GM23338 (cell line): ENCODE measurements at places on chromosomes 1 and 21. TPM values are rescaled to one million over a fixed set of nuclear protein-coding genes. Genes with fewer than 3 reads are reported as not detected.

DNA sequence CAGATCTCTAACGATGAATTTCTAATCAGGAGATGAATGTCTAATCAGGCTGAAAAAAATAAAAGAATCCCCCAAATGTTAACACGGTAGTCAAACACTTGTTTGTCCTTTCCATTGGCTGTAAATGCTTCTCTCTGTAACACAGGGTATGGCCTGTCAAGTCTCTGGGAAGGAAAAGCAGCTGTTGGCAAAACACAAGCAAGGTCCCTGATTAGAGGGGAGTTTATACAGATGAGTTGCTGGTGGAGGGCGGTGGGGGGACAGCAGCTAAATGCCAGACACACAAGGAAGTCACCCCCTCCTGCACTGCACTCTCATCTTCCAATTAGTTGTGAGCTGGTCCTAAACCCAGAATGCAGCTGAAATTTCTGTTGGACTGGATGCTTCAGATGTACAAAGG is 51.0 kb downstream of the PGBD5 start:
- peaks cover 5% of the 10 kb centered on the region; the same call in 1 of the 2 replicates for H3K4me1 ChIP-seq
- H3K36me3 ChIP-seq = 0 out of 2 replicates have a peak, but pooled peaks cover 4% of the 10 kb centered on the region
- H3K27ac ChIP-seq = no peak overlapping the region
- H3K4me3 ChIP-seq = no peak overlapping the region
- no peaks in the 10 kb centered on the region for H3K27me3 ChIP-seq
- no peak for DNase-seq

- H3K27ac ChIP-seq = no peak overlapping the region
- H3K36me3 ChIP-seq = no peaks in the 10 kb centered on the region
- H3K4me1 ChIP-seq = no peaks in the 10 kb centered on the region
Observed at GRCh38 chr1:92502247-92502646, 15.5 kb upstream of the GFI1 start.

DNA sequence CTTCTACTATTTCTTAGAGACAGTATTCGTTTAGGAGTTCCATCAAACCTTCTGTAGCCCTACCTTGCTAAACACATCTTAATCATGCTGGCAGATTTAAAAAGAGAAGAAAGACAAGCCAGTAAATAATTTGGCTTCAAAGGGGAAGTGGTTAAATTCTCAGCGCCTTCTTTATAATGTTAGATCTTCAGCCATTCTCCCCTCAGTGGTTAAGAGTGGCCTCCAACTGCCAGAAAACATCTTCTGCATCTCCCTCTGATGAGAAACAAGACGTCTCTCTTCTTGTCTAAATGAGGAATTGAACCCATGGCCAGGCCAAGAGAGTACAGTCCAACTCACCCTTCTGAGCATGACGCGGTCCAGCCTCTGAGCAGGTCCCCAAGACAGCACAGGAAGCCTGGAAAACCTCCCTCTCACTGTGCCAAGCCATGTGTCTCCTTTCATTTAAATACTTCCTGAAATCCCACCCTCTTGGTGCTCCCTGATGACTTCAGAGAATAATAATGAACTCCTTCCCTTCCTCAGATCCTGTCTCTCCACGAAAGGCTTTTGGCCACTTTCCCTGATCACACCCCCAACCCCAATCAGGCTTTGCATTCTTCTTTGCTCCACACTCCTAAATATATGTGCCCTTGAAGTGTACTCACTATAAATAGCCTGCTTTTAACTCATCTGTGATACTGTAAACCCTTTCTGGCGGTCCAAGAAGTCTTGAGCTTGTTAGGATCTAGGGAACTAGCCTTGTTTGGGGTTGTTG is 16.4 kb upstream of the LRRC52 start:
- H3K36me3 ChIP-seq = no peaks in the 10 kb centered on the region
- H3K4me1 ChIP-seq = peaks cover 10% of the 10 kb centered on the region; the same call in 1 of the 2 replicates
- no peak for DNase-seq
- no peaks in the 10 kb centered on the region for H3K27me3 ChIP-seq
- H3K4me3 ChIP-seq = no peak overlapping the region

- no peak overlapping the region for H3K27ac ChIP-seq
- no peaks in the 10 kb centered on the region for H3K36me3 ChIP-seq
Observed at GRCh38 chr1:227928811-227929375, 18.8 kb downstream of the WNT9A start.

GRCh38 chr21:37555672-37556261 is 189.2 kb downstream of the DYRK1A start:
- H3K4me3 ChIP-seq = no peak overlapping the region
- no peaks in the 10 kb centered on the region for H3K27me3 ChIP-seq
- H3K27ac ChIP-seq = no peak overlapping the region
- DNase-seq = no peak
- H3K36me3 ChIP-seq = no peaks in the 10 kb centered on the region
- no peaks in the 10 kb centered on the region for H3K4me1 ChIP-seq

GRCh38 chr1:233364695-233365539 is 37.4 kb downstream of the MAP3K21 start:
- H3K27ac ChIP-seq = peak overlapping the region; percentile 58
- no peaks in the 10 kb centered on the region for H3K36me3 ChIP-seq
- H3K4me1 ChIP-seq = peaks cover 29% of the 10 kb centered on the region

DNA sequence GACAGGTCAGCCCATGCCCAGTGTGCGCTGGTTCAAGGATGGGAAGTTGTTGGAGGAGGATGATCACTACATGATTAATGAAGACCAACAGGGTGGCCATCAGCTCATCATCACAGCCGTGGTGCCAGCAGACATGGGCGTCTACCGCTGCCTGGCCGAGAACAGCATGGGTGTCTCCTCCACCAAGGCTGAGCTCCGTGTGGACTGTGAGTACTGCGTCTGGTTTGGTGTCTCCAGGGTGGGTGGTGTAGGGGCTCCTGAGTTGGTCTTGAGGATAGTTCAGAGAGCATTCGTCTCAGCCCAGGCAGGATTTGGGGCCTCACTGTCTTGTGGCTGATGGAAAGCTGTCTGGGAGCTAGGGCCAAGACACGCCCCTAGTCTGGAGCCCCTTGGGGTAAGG is 83.2 kb downstream of the TRIM11 start:
- H3K4me1 ChIP-seq = no peaks in the 10 kb centered on the region
- no peaks in the 10 kb centered on the region for H3K27me3 ChIP-seq
- no peak overlapping the region for H3K4me3 ChIP-seq
- no peak overlapping the region for H3K27ac ChIP-seq

DNA sequence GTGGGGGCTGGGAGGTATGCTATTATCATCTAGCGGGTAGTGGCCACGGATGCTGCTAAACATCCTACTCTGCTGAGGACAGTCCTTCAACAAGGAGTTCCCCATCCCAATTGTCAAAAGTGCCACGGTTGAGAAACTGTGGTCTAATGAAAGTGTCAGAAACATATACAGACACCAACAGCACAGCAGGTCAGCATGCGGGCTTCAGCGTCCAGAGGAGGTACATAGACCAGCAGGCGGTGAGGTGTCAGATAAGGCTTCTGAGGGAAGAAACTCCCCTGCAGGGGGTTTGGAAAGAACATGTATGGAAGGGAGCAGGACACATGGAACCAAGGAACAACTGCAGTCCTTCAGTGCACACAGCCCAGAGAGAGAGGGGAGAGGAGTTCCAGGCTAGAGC is 4.8 kb upstream of the TTC4 start:
- no peak overlapping the region for H3K27ac ChIP-seq
- no peak for DNase-seq
- H3K27me3 ChIP-seq = no peaks in the 10 kb centered on the region
- H3K4me1 ChIP-seq = peaks cover 4% of the 10 kb centered on the region; the same call in 1 of the 2 replicates

GRCh38 chr1:47036764-47037163 is 13.3 kb downstream of the CYP4X1 start:
- no peaks in the 10 kb centered on the region for H3K36me3 ChIP-seq
- H3K4me1 ChIP-seq = no peaks in the 10 kb centered on the region
- no peak overlapping the region for H3K4me3 ChIP-seq
- no peaks in the 10 kb centered on the region for H3K27me3 ChIP-seq

DNA sequence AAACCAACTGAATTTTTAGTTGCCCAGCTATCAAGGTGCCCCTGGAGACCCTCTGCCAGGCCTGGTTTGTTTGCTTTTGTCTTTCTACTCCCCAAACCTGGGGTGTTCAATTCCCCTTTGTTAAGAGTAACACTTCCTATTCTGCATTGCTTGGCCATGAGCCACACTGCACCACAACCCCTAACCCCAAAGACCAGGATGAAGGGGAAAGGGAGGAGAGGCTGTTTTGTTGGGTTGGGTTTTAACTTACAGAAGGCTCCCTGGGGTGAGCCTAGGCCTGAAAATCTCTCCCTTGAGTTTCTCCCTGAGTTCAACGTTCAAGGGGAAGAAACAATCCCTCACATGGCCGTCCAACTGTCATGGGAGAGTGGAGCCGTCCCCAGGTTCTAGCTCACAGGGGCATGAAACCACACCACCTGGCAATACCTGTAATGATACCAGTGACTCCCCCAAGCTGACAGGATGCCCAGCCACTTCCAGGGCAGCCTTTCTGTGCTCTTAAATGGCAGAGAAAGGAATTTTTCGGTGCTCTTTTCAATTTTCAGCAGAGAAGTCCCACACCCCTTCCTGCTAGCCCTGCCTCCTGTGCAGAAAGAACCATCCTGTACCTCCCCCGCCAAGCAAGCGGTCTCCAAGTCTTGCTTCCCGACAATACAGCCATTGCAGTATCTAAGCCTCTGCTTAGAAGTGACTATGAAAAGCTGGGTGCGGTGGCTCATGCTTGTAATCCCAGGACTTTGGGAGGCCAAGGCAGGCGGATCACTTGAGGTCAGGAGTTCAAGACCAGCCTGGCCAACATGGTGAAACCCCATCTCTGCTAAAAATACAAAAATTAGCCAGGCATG is 14.9 kb downstream of the SLC45A3 start:
- no peaks in the 10 kb centered on the region for H3K36me3 ChIP-seq
- DNase-seq = no peak
- H3K27ac ChIP-seq = no peak overlapping the region

DNA sequence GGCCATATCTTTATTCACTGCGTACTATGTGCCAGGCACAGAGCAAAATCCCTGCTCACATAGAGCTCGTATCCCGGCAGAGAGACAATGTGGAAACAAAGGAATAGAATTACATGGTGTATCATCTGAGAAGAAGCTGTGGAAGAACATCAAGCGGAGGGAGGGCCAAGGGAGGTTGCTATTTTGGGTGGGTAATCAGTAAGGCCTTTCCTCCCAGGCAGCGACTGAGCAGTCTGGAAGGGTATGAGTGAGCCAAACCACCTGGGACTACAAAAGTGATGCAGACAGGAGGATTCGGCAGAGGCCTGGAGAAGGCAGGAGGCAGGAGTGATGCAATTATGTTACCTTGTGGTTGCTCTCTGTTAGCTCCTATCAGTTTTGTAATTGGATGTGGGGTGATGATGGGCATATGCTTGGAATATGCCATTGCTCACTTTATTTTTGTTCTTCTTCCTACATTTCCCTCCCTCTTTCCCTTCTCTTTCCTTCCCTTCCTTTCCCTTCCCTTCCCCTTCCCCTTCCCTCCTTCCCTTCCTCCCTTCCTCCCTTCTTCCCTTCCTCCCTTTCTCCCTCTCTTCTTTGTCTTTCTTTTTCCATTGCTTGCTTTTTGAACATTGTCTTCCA is 172.9 kb downstream of the DISC1 start:
- no peak for DNase-seq
- no peak overlapping the region for H3K4me3 ChIP-seq
- no peaks in the 10 kb centered on the region for H3K27me3 ChIP-seq
- H3K4me1 ChIP-seq = no peaks in the 10 kb centered on the region

DNA sequence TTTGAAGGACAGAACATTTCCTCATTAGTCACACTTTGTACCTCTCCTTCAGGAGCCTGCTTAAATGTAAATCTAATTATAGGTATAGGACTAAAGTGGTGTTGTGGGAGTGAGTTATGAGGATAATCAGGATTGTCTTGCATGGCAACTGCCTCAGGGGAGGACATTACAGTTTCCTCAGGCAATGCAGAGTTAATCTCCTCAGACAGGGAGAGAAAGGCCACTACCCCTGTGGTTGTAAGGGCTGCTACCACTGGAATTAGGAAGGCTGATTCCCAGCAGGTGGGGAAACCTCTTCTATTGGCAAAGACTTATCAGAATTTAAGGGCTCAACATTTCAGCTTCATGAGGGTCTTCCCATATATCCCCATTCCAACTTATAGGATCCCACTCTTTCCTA is 286.8 kb upstream of the PBX1 start:
- H3K27me3 ChIP-seq = no peaks in the 10 kb centered on the region
- H3K36me3 ChIP-seq = no peaks in the 10 kb centered on the region
- no peak for DNase-seq

DNA sequence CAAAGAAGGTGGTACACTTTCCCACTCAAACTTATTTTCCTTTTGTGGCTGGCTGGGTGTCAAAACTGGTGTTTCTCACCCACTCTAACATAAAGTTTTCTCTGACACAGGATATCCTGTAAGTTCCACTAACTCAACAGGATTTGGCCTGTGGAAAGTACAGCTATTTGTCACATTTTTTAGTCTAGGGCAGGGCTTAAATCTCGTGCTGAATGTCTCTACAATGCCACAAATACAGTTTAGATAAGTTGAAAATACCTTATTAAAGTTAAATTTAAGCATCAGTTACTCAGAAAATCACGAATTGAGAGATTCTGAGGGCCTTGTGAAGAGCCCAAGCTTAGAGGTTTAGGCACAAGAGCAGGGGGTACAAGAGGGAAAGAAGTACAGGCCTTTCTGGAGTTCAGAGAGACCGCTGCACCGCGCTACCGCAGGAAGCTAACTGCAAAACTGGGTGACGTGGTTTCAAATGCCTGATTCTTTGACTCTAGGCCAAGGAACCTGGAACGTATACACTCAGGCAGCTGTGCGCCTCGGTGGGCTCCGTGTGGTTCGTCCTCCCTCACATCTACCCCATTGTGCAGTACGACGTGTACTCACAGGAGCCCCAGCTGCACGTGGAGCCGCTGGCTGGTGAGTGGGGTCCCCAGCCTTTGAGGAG is 23.4 kb upstream of the PWP2 start:
- no peak for DNase-seq
- H3K4me1 ChIP-seq = no peaks in the 10 kb centered on the region
- H3K4me3 ChIP-seq = no peak overlapping the region
- H3K27ac ChIP-seq = no peak overlapping the region
- 0 out of 2 replicates have a peak, but pooled peaks cover 14% of the 10 kb centered on the region for H3K36me3 ChIP-seq

The TEX38 gene
- total RNA-seq = not detected in 2 replicates

The KCNJ9 gene
- total RNA-seq = 0.08 and 0.24 TPM in 2 replicates

The FNBP1L gene
- 114 and 132 TPM in 2 replicates for total RNA-seq

The NBPF10 gene
- 0.31 and 0.38 TPM in 2 replicates for total RNA-seq

The RIMKLA gene
- 5.5 and 6.6 TPM in 2 replicates for total RNA-seq

The MEGF6 gene
- total RNA-seq = 15.4 and 21.4 TPM in 2 replicates

The CCDC24 gene
- 8.3 and 9.5 TPM in 2 replicates for total RNA-seq

The LAMC1 gene
- 111 and 116 TPM in 2 replicates for total RNA-seq

The HTR1D gene
- total RNA-seq = 4.1 and 4.7 TPM in 2 replicates

The SPATA21 gene
- total RNA-seq = 2.6 TPM in 1 of 2 replicates, not detected in the other

The CLEC20A gene
- not detected in 2 replicates for total RNA-seq
